Cortex of kidney (tissue), 1 donor: ENCODE measurements at places on chromosomes 2 and 18.

- no peak for DNase-seq
These were observed 54.2 kb upstream of the ZSWIM2 start for GRCh38 chr2:186903216-186903615.

GRCh38 chr18:65990944-65991708 is 240.3 kb downstream of the CDH7 start:
- no peak for DNase-seq

DNA sequence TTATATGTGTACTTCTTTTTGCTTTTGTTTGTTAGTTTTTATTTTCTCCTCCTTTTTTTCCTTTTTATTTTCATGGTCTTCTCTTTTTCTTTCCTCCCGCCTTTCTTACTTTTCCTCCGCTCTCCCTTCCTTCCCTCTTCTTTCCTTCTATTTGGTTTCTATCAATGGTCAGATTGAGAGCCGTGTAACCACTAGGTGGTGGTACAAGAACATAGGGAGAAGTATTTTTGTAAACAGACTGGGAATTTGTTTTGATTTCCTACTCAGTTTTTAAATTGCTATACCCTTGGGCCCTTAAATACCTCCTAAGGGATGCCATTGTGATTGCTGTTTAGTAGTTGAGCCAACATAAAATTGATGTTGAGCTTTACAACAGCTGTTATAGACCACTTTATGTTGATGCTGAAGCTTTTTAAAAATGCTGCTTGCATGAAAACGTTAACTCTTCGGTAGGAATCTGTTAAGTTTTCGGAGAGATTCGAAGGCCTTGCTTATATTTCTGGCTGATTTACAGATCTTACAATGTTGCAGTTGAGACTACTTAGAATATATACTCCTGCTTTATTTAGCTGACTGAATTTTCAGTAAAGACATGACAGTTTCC is 124.2 kb downstream of the UBE2E3 start:
- DNase-seq, result no peak

DNA sequence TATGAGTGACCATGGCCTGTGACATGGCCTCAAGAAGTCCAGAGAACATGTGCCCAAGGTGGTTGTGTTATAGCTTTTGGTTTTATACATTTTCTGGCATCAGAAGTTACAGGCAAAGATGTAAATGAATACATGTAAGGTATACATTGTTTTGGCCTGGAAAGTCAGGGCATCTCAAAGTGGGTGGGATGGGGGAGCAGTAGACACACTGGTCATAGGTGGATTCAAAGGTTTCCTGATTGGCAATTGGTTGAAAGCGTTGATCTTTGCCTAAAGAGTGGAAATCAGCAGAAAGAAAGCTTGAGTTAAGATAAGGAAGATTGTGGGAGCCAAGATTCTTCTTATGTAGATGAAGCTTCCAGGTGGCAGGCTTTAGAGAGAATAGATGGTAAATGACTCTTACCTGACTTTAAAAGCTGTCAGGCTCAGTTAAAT is 62.1 kb upstream of the DYNAP start:
- DNase-seq, result no peak

DNA sequence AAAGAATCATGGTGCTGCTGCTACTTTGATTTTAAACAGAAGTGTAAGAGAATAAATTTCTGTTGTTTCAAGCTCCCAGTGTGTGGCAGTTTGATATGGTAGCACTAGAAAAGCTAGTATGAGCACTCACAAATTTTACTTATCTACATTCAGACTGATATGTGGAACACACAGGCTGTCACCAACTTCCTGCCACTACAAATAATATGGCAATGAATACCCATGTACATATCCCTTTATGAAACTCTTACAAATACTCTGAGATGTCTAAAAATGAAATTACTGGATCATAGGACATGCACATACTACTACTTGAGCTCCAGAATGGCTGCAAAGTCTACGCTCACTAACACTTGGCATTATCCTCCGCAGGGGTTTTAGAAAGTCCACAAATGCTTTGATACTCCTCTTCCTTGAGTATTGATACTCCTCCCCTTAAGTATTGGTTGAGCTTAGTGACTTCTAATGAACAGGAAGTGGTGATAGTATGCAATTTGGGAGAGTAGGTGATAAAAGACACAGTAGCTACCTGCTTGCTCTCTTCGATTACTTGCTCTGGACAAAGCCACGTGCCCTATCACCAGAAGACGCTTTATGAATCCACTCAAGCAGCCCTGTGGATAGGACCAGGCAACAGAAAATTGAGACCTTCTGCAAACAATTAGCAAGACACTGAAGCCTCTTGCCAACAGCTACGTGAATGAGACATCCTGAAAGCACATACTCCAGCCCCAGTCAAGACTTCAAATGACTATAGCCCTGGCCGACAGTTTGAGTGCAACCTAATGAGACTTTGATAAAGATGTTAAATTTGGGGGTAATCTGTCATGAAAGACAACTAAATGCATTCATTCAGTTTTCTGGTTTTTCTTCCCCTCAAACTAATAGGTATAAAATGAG is 35.4 kb downstream of the FBXO11 start:
- no peak for DNase-seq

DNA sequence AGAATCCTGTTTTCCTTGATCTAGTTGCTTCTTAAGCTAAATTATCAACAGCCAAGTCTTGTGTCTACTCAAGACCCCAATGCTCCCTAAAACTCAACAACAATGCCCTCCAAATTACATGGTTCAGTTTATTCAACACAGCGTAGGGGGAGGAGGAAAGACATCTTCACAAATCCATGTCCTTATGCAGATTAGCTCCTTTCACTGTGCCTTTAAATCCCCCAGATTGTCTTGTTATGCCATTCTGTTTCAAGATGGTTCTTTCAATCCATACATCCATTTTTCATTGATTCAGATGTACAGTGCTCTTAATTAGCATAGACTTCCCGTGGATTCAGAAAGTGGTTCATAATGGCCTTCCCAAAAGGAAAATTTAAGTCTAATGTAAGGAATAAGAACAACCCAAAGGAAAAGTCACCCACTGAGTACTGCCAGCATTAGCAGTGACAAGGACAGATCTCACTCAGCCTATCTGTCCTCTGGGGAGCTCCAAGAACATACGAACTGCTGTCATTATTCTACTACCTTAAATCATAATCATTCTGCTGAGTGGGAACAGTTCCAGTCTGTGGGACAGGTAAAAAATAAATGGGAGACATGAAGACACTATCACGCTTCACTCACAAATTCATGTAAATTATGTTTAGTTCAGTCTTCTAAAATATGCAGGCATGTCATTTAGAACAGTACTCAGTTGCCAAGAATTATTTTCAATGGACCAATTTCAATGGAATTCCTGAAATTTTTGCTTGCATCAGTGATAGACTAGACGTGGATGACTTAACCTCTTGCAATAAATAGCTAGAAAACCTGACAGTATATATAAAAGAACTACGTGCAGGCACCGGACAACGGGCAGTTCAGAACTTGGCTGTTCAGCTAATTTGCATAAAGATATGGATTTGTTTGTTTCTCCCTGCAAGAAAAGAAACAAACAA is 58.9 kb upstream of the RNU4ATAC start:
- no peak for DNase-seq

DNA sequence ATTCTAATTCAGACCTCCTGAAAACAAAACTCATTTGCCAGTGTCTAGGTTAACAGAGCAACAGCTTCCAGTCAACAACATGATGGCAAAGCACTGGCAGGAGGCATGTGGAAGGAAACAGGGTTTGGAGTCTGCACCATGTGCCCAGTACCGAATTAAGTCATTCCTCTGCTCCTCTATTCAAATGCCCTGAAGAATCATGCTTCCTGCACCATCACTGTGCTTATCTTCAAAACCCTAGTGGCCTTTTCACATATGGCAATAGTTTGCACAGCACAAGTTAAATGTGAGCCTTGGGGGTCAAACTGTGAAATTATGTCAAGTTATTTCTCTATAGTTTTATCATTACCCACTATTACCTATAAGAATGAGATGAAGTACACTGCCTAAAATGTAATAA is 75.4 kb upstream of the GRB14 start:
- no peak for DNase-seq

DNA sequence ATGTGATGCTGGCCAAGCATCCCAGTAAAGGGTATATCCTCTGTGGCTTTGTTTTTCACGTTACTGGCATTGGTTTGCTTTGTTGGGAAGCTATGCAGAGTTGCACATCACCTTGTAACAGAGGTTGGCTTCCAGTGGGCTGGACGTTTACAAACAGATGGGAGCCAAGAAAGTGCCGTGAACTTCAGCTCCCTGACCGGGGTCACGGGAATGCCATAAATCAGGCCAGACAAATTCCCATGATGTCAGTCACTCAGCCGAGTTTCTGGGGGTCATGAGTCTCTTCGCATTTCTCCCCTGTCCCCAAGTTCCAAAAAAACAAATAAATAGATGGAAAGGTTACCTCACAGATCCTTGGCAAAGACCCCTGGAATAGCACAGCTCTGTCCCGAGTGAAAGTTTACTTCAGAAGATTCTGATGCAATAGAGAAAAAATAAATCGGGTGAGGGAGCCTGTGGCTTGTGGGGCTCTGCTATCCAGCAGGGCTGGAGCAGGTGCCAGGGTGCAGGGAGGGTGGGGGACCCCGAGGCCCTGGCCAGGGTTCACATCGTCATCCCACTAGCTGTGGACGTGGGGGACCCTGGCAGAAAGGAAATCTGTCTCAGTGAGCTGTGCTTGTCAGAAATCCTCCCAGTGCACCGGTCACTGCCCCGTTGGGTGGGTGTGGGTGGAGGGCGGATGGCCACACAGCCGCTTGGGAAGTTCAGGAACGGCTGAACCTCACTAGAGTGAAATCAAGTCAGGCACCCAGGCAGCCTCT is 27.8 kb downstream of the TWIST2 start:
- DNase-seq, result no peak

DNA sequence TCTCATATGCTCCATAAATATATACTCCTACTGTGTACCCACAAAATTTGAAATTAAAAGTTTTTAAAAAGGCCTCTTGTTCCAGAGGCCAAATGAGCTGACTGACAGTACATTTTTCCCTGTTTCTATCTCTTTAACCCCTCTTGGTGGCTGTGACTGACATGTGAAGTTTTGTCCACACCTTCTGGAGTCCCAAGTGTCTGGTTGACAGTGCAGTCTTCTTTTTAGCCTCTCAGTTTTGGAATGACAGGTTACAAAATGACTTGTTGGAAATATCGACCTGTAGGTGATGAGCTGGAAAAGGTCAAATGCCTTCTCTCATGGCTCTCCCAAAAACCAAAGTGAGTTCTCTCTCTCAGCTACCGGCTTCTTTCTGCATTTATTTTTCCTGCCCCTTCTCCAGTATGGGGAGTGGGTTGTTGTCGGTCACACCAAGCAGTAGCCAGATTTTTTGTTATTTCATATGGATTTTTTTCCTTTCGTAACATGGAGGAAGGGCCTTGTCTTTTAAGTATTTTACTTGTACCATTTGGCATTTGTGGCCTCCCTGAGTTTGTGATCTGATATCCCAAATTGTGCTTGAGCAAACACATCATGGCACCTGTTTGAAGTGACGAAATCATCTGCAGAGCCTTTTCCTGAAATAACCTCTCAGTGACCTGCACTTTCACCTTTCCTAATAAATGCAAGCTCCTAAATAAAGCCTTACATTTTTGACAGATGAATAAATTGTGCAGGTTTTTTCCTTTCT is 143.9 kb downstream of the ESCO1 start:
- DNase-seq, result no peak

DNA sequence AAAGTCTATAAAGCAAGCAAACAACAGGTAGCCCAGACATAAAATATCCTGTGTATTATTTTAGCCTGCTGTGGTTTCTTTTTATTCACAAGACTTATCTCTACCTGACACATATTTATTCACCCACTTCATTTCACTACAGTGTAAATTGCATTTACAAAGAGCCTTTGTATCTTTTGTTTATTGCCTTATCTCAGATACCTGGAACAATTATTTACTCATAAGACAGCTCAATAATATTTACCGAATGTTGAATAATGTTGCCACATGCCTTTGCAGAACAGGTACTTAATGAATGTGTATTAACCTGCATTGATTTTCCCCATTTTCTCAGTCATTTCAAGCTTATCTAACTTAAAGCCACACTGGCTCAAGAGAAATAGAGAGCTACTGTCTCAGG is 603.6 kb downstream of the FBXO15 start:
- DNase-seq, result no peak

GRCh38 chr2:100018341-100019193 is 123.8 kb downstream of the AFF3 start:
- no peak for DNase-seq

GRCh38 chr18:10770264-10770663 is 244.4 kb downstream of the NAPG start:
- no peak for DNase-seq

DNA sequence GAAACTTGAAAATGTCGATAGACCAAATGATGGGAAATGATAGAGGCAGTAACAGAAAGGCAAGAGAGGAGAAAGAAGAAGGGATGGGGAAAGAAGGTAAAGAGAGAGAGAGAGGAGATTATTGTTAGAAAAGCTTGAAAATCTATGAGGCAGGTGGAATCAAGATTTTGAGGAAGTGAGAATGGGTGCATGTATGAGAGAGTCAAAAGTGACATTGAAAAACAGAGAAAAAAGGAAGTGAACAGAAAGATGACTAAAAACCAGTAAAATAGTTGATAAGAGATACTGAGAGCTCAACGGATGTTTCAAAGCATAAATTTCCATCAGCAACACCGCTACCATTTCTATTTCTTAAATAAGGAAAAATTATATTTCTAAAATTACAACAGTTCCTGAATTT is 327.4 kb upstream of the CWC22 start:
- no peak for DNase-seq

DNA sequence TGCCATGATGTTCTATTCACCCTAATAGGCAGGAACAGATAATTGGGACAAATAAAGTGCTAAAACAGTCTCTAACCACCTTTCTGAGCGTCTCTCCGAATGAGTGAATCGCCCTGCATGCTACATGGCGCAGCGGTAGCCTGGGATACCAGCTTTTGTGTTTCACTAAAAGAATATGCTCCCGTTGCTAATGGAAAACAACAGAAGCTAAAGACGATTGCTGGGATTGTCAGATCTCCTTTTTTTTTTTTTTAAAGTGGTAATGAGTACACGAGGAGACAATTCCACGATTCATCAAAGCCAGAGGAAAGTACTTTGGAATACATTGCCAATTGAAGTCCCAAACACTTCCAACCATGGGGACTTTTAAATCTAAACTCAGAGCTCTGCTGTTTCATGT is 1815.3 kb upstream of the CELF4 start:
- no peak for DNase-seq

GRCh38 chr2:126187668-126188067 is 468.3 kb upstream of the GYPC start:
- no peak for DNase-seq

- no peak for DNase-seq
These were observed 241.2 kb upstream of the TANK start for GRCh38 chr2:160918906-160919503.

DNA sequence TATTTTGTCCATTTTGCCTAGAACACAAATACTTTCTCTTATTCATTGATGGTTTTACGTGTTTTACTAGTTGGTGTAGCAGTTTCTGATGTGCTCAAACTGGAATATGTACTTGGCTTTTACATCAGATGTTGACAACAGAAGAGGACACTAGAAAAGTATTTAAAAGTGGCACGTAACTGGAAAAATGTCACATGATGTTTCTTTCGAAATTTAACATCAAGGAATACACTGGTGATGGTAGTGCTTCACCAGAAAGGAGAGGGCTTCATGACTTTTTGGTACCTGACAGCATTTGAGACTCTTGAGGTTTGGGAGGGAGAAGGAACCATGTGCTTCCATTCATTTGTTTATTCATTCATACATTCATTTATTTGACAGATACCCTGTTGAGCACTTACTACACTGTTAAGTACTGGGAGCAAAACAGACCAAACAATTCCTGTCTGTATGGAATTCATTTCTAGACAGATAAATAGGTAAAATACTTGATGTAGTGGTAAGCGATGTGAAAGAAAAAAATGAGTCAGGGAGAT is 1.5 kb downstream of the GIGYF2 start:
- no peak for DNase-seq

GRCh38 chr18:62460851-62461300 is 61.9 kb upstream of the ZCCHC2 start:
- DNase-seq, result no peak
